ENCODE measurements at places on chromosomes 2 and 18.

GRCh38 chr18:8468921-8469335, 140.3 kb upstream of the RAB12 start:
- DNase-seq, result no peak

- no peak for DNase-seq
Observed at GRCh38 chr18:77144046-77144445, 11.5 kb upstream of the MBP start.

DNA sequence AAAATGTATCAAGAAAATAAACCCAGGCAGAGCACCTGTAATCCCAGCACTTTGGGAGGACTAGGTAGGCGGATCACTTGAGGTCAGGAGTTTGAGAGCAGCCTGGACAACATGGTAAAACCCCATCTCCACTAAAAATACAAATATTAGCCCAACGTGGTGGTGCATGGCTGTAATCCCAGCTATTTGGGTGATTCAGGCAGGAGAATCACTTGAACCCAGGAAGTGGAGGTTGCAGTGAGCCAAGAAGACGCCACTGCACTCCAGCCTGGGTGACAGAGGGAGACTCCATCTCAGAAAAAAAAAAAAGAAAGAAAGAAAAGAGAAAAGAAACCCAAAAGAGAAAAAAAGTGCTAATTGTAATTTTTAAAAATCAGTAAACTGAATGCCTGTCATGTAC, 41.4 kb downstream of the DDX18 start:
- no peak for DNase-seq

DNA sequence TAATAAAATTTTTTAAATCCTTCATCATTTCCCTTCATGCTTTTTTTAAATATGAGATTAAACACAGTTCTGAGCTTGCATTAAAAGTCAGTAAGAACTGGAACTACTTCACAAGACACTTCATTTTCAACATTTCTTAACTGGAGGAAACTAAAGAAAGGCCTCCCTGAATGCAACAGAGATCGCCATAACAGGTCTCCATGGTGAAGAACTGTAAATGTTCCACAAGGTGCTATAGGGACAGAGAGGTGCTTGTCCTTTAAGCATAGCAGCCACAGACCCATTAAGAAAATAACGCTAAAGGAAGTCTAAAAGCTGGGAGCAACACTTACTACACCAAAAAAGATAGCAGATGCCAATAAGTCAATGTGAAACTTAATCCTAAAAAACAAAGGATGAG, 8.5 kb downstream of the STAM2 start:
- no peak for DNase-seq

DNA sequence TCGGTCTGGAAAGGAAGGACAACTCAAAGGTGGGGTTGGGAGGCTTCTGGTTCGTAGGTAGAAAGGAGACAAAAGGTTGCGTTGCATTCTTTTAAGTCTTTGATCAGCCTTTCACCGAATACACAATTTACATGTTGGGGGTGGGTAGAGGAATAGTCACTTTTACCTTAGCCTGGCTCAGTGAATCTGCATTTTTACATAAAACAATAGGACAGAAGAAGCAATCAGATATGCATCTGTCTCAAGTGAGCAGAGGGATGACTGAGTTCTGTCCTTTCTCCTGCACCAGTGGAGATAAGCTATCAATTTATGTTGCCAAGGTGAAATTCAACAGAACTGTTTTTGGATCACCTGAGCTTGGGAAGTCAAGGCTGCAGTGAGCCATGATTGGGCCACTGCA, 173.7 kb downstream of the ZEB2 start:
- DNase-seq, result no peak

DNA sequence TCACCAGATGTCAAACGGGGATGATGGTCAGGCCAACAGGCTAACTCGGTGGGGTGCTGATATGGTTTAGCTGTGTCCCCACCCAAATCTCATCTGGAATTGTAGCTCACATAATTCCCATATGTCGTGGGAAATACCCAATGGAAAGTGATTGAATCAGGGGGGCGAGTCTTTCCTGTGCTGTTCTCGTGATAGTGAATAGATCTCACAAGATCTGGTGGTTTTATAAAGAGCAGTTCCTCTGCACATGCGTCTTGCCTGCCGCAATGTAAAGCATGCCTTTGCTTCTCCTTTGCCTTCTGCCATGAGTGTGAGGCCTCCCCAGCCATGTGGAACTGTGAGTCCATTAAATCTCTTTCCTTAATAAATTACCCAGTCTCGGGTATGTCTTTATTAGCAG, 74.4 kb upstream of the YWHAQ start:
- no peak for DNase-seq

- DNase-seq, result no peak
Observed at GRCh38 chr2:230984393-230985220, 11.3 kb upstream of the SPATA3 start.

GRCh38 chr2:19670303-19670702, 231.5 kb downstream of the TTC32 start:
- DNase-seq, result no peak

DNA sequence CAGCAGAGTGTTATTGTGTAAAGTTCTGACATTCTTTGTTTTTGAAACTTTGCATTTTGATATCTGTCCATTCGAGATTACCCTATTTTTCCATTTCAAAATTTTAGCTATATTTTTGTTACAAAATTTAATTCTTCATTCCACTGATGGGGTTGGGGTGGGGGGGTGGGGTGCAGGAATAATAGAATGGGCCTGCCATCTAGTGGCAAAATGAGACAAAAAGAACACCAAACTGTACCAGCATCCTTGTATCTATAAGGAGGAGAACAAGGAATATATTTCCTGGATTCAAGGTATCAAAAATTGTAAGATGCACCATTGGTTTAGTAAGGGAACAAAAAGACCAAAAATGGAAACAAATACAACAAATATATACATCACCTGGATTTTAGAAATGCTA, 27.9 kb upstream of the TTR start:
- DNase-seq, result no peak

DNA sequence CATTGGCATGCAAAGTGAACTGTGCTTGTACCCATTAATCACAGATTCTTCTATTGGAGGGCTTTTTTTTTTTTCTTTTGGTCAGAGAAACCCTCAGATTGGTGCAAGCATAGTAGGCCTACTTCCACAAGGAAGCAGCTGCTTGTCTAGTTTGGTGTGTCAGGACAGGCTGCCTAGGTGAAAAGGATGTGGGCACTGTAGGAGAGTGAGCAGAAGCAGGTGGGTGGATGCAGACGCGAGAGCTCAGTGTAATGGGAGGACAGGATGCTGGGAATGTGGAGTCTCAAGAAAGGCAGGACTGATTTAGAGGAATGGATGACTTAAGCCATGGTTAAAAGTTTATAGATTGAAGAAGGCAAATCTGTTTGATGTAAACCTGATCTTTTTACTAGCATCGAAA, 3.1 kb downstream of the ELP2 start:
- no peak for DNase-seq

- DNase-seq, result no peak
Observed at GRCh38 chr18:77098538-77099174, 33.9 kb downstream of the MBP start.

GRCh38 chr2:38113981-38114708, 38.2 kb upstream of the CYP1B1 start:
- DNase-seq, result no peak

DNA sequence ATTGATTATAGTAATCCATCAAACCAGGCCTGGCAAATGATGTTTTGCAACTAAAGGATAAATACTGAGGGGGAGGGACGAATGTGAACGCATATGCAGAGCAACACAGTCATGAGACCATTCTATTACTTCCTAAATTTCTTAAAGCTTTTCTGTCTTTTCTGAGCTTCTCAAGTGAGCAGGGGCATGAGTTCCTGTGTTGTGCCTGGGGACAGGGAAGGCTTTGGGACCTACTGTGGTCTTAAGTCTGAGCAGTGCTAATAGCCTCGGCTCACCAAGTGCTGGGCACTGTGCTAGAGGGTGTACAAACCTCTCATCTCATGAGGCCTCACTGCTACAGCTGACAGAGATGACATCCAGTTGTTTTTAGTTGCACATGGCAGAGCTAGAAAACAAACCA, 182.4 kb downstream of the NEDD4L start:
- DNase-seq, result no peak

DNA sequence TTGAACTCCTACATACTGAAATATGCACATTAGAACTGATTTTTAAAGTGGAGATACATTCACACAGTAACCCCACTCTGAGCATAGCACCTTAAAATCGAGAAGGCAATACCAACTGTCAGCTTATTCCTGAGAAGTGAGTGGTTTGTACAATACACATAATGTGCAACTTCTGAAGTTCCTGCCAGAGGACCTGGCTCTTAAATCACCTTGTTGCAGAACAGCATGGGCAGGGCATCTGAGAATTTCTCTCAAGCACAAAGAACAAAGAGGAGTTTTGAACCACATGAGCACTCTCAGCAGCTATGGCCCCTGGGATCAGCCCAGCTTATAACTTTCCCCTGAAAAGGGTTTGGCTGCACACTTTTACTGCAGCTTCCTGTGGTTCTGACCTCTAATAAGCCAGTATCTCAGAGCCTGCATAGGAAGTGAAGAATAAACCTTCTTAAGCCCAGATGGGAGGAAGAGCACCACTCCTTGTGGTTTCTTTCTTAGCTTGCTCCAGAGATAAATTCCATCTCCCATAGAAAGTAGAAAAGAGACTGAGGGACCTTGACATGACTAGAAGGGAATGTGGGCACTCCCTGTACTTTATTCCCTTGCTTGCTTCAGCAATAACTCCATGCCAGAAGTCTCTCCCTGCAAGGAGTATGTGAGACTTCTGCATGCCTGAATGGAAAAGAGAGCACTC, 862.3 kb downstream of the SUCLG1 start:
- no peak for DNase-seq

GRCh38 chr2:224211181-224211480, 172.0 kb upstream of the SERPINE2 start:
- DNase-seq, result no peak

GRCh38 chr2:216911886-216912285, 52.0 kb upstream of the TNP1 start:
- no peak for DNase-seq

DNA sequence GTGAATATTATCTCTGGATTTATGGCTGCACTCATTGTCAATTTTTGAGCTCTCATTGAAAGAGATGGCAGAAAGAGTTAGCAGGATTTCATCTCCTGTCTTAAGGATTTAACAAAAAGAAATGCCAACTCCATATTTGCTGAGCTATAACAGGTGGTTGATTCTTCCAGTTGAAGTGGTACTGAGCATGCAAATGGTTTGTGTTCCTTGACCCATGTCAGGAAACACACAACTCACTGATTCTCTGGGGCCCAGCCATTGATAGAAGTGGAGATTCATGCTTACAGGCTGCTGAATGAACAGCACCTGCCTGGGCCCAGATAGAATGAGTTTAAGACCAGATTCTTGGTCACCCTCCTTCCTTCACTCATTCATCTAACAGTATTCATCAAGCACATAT, 128.8 kb downstream of the CERS6 start:
- no peak for DNase-seq

GRCh38 chr18:59612381-59612780, 84.8 kb downstream of the CCBE1 start:
- DNase-seq, result no peak

DNA sequence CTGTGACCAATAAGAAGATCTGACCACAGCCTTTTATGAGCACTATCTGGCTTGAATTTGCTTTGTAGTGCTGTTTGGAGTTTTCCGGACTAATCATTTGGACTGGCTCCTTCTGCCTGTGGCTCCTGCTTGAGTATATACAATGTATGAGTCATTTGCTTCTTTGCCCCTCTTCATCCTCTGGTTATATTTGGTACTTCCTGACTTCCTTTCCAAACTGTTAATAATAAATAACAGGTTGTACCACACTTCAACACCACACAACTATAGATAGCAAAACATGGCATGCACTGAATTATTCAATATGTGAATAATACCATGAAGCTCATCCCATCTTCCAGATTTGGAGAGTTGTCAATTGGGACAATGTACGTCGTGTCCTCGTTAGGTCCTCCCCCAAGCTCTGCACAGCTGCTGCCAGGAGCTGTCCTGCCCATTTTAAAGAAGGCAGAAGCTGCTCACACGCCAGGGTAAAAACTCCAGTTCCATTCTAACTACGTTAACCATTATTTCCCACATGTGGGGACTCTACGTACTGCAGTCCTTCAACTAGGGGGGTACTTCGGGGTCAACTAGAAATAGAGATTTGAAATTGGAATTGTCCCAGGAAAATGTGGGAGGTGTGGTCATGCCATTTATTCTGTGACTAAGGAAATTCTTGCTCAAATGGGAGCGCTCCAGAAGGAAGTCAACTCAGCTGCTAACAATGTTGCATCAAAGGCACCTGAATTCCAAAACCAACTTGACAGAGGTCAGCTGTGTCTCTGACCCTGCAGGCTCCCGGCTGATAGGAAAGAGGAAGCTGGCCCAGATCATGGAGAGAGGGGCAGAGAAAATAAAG, 38.1 kb downstream of the ST8SIA5 start:
- no peak for DNase-seq

DNA sequence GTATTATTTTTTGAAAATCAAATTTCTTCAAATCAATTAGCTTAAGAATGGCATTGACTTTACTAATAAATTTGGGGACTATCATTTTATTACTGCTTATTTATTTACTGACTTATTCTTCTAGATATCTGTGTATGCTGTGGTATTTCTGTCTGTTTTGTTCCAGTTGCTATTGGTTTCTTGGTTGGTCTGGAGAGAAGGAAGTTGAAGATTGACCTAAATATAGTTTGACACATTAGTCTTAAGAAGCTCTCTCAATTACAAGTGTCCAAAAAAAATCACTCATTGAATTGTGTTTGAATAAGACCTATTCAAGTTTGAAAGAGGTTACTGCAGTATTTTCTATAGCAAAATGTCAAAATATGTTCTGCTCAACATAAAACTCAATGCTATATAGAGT, 153.3 kb upstream of the KYNU start:
- no peak for DNase-seq

- no peak for DNase-seq
Observed at GRCh38 chr18:58515175-58515775, 113.6 kb downstream of the ALPK2 start.

- DNase-seq, result no peak
Observed at GRCh38 chr2:750628-751027, 73.4 kb upstream of the TMEM18 start.

GRCh38 chr2:129499747-129500146, 479.7 kb upstream of the RAB6C start:
- no peak for DNase-seq

DNA sequence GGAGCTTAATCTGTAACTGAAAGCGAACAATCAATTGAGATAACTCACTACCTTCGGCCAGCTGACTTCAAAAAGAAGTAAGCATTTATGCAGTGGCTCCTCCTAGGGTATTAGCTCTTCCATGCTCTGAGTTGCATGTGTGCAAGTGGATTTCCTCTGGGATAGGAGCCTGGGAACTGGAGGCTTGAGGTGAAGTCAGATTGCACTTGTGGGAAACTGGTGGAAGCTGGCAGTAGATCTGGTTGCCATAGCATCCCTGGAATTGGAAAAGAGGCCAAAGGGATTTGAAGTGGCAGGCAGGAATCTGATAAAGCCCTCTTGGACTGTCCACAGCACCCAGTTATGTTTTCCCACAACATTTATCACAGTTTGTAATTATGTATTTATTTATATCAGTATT, 50.6 kb upstream of the FMNL2 start:
- DNase-seq, result no peak

DNA sequence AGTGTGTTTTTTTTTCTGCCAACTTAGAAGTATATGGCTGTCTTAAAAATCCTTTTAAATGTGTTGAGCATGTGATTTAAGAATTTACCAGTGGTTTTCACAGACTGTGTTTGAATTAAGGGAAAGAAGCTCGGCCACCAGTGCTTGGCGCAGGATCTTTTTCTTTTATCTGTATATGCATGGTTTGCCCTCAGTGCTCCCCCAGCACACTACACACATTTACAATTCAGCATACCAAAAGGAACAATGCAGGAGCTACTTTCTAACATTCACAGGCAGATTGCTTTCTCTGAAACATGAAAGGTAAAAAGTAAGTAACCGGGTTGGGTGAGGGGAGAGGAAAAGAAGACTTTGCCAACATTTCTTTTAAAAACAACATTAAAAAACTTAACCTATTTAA, 3.9 kb downstream of the SALL3 start:
- DNase-seq, result no peak

All from NCI-H510A (cell line).